ENCODE measurements at places on chromosomes 3 and 15.

GRCh38 chr3:160400030-160400701, 716 bp downstream of the SMC4 start:
- DNase-seq = peak; percentile 12

DNA sequence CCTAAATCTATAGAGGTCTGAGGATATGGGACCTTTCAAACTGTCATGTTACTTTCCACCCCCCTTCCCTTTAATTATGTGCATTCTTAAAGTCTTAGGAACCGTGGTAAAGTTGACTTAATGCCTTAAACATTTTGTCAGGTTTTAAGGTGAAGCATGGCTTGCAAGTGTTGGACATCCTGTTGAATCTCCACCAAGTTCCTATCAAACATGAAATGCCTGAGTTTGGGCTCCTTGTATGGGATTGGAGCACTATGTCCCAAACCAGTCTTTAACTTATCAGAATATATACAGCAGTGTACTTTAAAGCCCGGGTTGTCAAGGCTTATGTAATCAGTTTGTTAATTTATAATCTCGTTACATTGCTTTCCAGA, 1.1 kb downstream of the SNRK start:
- no peak for DNase-seq

- peak; percentile 14 for DNase-seq
Measured at GRCh38 chr3:141913150-141913811, 36.8 kb downstream of the ATP1B3 start.

DNA sequence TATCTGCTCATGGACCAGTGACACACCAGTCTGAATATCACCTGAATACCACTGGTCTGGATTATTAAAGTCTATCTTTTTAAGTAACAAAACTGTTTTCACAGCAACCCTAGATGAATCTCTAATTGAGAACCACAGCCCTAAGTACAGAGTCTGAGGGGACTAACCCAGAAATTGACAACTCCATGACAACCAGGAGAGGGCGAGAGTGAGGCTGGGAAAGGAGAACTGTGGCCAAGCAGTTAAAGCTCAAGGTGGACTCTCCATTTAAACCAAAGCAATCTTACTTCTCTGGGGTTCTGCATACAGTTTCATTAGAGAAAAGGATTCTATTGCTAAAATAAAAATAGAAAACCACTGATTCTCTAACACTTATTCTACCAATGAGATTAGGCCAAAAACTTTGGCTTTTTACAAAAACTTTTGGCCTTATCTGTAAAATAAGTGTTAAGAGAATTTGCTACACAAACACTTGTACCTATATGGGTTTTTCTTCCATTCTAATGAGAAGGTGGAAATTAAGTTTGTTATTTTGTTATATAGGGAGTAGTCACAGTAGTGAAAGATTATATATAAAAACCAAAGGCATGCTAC, 11.4 kb downstream of the NEK10 start:
- DNase-seq = peak; percentile 26

GRCh38 chr15:85063088-85063487, 81.4 kb downstream of the PDE8A start:
- DNase-seq = no peak

GRCh38 chr15:64912379-64913325, 950 bp downstream of the ANKDD1A start:
- DNase-seq = no peak

DNA sequence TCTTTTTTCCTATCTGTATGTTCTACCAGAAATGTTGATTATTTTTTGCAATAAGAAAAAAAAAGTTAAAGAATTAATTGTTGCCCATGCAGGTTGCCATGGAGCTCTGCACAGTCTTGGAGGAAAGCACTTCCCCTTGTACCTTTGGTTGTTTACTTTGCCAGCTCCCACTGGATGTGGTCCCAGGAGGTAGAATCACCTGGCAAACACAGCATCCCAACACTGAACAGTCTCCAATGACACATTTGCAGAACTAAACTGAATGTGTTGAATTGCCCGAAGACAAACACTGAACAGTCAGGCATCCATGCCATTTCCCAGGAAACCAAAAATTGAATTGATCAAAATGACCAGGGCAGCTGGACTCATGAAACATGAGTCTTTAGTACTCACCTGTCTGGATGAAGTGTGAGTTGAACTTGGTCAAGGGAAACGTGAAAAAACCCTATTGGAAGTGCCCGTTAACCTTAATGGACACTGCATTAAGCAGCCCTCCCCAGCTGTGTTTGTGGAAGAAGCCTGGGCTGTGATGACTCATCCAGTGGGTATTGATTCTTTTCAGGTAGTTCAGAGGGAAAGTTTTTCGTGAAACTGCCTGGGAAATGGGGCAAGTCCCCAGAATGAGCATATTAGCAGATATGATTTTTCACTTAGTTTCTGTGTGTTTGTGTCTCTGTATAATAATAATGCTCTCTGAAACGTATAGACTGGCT, 284.7 kb upstream of the STT3B start:
- DNase-seq = no peak

DNA sequence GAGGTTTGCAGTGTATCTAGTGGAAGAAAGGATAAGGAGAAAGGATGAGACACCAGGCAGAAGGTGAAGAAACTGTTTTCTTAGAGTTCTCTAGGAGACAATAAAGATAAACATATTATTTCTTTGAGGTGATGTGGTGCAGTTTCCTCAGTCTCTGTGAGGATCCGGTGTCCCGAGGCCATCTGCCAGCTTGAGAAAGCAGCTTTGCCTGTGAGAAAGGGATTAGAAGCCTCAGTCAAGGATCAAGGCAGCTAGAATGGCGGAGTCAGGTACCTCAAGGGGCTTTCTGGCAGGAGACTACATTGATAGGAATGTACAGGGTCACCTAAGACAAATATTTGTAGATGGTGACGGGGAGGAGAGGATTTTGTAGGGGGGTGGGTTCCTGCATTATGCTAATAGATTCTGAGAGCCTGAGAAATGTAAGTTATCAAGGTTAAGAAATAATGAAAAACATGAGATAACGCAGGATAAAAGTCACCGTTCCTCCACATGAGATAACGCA, 103.9 kb upstream of the MB21D2 start:
- no peak for DNase-seq

DNA sequence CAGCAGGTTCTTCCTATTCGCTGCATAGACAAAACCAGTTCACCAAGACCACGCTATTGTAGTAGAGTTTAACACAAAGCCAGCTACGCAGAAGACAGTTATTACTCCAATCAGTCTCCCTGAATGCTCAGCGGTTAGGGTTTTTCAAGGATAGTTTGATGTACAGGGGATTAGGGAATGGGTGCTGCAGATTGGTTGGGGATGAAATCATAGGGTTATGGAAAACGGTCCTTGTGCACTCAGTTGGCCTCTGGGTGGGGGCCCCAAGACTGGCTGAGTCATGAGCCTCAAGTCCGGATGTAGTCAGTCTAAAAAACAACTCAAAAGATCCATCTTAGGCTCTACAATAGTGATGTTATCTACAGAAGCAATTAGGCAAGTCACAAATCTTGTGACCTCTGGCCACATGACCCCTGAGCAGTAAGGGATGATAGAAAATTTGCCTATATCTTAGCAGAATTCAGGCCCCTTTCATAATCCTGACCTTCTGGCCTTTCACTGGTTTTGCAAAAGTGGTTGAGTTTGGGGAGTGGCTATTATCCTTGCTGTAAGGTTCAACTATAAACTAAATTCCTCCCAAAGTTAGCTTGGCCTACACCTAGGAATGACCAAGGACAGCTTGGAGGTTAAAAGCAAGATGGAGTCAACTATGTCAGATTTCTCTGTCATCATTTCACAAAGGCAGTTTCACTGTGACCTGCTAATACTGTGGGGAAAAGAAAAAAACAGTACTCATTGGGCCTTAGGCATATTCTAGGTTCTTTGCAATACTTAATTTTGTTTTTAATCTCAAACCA, 57.7 kb downstream of the LIPC start:
- no peak for DNase-seq

GRCh38 chr3:33544126-33544525, 103.9 kb upstream of the UBP1 start:
- DNase-seq = no peak

DNA sequence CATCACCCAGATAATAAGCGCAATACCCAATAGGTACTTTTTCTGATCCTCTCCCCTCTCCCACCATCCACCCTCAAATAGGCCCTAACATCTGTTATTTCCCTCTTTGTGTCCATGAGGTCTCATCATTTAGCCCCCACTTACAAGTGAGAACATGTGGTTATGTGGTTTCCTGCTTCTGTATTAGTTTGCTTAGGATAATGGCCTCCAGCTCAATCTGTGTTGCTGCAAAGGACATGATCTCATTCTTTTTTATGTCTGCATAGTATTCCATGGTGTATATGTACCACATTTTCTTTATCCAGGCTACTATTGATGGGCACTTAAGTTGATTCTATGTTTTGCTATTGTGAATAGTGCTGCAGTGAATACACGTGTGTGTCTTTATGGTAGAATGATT, 165.4 kb downstream of the MBNL1 start:
- DNase-seq = no peak

GRCh38 chr15:45664451-45664850, 29.6 kb downstream of the SQOR start:
- DNase-seq = no peak

- DNase-seq = no peak
Measured at GRCh38 chr3:147529551-147529950, 120.4 kb downstream of the ZIC1 start.

- no peak for DNase-seq
Measured at GRCh38 chr3:13628841-13629551, 80.1 kb downstream of the FBLN2 start.

GRCh38 chr3:10547841-10548783, 42.7 kb upstream of the ATP2B2 start:
- no peak for DNase-seq

DNA sequence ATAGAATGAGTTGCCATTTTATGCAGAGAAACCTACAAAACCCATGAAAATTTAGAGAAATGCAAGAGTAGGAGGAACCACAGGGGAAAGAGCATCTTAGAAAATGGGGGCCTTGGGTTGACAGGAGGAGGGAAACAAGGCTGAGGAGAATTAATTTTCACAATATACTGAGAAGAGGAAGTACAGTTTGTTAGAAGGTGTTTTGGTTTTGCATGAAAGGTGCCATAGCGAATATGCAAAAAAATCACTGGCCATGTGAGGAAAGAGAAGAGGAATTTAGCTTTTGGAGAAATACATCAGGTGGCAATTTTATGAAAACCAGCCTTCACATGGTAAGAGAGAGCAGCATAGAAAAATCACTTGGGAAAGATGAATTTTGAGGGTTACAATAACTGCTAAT, 413.9 kb upstream of the C2CD4B start:
- DNase-seq = no peak

DNA sequence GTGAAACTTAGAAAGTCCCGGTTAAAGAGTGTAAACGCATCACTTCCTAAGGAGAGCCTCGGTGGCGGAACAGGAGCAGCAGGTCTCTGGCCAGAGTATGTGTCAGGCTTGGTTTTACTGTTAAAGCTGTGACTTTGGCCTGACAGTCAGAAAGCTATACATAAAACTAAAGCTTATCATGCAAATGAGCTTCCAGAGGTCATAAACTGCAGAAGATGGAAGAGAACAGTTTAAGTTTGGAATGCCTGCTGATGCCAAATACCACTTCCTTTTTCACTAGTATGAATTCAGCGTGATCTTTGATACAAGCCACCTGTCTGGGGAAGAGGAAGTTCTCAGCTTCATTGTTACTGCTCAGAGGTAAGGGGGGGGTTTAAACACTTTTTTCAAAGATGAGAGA, 125.1 kb upstream of the CTDSPL start:
- no peak for DNase-seq

DNA sequence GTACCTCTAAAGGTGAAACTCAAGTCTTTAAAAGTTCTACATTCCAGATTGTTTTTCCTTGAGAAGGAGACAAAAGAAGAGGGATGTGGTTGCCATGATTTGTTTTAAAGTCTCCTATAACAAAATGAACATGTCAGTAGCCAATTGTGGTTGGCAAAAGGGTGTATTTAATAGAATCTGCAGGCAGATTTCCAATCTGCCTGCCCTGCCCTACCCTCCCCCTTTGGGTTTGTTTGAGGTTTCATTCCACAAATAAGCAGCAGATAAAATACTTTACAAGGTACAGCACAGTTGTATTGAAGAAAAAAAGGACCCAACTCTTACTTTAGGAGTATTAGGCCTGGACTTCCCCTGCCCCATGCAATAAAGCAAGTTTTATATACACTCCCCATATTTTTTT, 59.5 kb downstream of the MLH1 start:
- DNase-seq = no peak

- no peak for DNase-seq
Measured at GRCh38 chr3:126535636-126536035, 11.7 kb downstream of the CHST13 start.

- DNase-seq = no peak
Measured at GRCh38 chr3:154818676-154819255, 261.4 kb upstream of the MME start.

DNA sequence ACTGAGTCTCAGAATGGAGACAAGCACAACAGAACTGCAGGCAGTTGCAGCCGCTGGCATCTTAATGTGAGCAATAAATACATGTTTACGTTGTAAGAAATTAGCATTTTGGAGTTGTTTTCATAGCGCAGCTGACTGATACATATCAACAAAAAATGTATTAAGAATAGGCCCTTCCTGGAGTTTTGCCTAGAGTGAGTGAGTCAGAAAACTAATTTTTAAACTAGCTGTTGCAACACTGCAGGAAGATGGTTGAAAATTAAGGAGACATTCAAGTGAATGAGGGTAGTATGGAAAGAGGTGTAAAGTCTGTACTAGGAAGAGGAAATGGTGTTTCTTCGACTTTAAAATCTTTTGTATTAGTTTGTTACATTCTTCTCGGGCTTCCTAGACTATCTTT, 39.6 kb upstream of the TIMP4 start:
- DNase-seq = no peak

DNA sequence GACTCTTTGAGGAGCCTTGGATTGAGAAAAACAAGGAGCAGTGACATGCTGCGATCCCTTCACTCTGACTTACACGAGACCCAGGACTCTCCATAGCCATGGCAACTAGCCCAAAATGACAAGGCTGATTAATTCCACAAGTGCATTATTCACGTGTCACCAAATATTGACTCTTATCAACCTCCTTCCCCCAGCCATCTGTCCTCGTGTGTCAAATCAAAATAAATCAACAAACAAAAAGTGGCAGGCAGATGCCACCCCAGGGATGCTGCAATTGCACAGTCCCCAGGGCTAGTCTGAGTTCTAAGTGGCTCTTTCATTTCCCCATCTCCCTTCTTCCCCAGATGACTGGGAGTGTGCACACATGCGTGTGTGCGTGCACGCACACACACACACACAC, 104.9 kb downstream of the AQP9 start:
- DNase-seq = no peak
